Activated naive CD4-positive, alpha-beta T cell treated with anti-CD3 and anti-CD28 coated beads, Interleukin-2, amount 50 U/mL, for 72 hours (primary cell): ENCODE measurements at places on chromosomes 1 and 21.

GRCh38 chr1:234608911-234609690, 877 bp downstream of the IRF2BP2 start:
- DNase-seq, result peak; percentile 66

DNA sequence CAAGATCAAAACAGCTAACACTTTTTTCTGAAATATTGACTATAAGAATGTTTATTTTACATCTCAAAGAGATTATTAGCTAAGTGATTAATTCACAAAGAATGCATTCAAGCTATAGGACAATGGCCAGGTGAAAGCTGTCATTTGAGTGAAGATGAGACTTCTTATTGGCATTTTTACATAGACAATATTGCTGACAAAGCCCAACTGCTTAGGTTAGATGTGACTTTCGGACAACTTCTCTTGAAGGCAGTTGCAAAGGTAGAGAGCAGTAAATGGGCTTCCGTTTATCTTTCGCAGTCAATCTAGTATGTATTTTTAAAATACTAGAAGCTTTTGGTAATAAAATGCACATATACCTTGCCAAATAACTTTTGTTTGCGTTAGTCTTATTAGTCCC, 1041.3 kb downstream of the AMY1C start:
- DNase-seq, result no peak

DNA sequence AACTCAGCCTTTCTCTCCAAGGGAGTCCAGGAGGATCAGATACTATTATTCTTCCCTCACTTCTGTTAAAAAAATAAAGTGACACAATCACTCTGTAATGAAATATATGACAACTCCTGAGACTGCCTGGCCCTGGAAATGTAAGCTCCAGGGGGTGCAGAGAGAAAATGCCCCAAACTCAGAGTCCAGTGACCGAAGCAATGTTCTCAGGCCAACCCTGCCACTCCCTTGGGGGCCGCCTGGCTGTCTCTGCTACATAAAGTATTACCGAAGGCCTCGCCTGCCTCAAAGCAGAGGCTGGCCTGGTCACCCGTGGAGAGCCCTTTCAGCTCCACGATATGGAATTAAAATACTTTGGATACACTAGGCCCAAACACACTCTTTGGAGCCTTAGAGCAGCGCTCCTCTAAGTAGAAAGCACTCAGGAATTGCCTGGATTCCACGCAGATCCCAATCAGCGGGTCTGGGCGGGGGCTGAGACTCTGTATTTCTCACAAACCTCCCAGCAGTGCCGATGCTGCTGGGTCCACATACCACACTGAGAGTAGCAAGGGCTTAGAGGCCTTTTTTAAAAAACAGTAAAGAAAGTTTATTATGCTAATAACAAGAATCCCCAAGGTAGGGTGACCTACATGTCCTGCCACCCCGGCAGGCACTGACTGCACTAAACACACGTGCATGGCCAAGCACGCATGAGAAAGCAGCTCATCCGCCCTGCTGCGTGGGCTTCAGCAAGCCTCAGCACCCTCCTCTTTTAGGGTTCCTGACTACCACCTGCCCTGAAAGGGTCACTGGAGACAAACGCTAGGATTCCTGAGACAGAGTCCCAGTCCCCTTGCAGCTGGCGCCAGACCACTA, 31.1 kb downstream of the TMCO4 start:
- DNase-seq, result no peak

GRCh38 chr1:234584926-234585325, 25.1 kb downstream of the IRF2BP2 start:
- no peak for DNase-seq

- no peak for DNase-seq
Measured at GRCh38 chr1:203271962-203272632, 33.2 kb upstream of the BTG2 start.

DNA sequence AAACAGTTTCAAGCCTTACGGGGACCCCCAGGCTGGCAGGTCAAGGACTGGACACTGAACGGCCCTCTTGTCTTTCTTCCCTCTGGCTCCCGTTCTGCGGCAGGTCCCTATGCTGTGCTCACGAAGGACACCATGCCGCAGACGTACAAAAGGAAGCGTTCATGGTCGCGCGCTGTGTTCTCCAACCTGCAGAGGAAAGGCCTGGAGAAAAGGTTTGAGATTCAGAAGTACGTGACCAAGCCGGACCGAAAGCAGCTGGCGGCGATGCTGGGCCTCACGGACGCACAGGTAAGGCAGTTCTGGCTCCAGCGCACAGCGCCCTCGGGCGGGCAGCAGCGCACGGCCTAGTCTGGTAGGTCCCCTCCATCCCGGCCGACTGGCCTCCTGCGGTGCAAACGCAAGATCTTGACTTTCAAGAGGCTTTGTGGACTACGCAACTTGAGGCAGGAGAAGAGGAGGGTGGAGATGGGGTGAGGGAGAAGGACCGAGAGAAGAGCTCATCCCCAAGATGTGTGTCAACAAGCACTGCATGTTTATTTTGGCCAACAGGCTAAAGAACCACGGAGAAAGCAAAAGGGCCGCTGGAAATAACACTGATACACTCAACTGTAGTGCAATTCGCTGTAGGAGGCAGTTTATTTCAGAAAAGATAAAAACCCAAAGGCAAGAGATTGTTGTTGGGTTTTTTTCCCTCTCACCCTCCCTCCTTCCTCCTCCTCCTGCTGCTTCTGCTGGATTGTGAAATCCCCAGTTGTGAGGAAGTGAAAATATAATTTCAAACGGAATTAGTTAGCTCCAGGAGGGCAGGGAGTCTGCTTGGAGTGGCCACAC, 3.0 kb downstream of the HLX start:
- no peak for DNase-seq

- DNase-seq, result no peak
Measured at GRCh38 chr1:39269791-39270342, 65.4 kb downstream of the MACF1 start.

GRCh38 chr1:119225265-119225664, 84.8 kb upstream of the WARS2 start:
- no peak for DNase-seq

DNA sequence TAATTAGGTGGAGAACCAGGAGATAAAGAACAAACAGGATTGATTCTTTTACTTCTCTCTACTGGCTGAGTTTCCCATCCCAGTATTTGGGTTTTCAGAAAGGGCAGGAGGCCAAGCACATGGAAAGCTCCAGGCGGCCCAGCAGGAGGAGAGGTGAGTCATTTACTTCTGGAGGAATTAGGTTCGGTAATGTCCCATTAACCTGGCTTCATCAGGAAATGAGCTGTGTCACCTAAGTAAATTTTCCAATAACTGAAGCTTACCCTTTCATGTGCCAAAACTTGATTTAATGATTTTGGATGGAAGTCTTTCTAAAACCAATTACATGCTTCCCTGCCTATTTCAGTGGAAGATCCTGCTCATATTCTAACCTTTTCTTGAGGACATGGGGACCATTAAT, 257.6 kb upstream of the USP24 start:
- DNase-seq, result no peak

DNA sequence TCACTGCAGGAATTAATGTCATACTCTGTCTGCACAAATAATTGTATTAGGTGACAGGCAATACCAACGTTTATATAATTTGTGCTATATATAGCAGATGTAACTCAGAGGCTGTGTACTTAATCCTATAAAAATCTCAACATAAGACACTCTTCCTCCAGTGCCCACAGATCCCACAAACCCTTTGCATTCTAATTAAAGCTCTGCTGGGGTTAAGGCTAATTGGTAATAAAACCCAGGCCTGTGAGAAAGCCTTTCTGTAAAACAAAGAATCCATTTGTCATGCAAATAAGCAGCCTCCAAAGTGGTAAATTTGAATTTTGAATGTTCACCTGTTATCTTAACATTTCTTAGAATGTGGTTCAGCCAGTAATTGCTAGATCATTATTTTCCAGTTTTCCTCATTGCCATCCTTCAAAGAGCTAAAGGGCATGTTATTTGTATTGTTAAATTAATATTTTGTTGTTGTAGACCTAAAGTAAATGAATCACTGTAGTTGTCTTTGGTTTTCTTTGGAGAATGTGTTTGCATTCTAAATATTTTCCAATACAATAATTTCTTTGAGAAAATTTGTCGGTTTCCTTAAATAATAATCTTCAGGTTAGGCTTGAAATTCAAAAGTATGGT, 46.3 kb upstream of the PRDX6 start:
- DNase-seq, result no peak

DNA sequence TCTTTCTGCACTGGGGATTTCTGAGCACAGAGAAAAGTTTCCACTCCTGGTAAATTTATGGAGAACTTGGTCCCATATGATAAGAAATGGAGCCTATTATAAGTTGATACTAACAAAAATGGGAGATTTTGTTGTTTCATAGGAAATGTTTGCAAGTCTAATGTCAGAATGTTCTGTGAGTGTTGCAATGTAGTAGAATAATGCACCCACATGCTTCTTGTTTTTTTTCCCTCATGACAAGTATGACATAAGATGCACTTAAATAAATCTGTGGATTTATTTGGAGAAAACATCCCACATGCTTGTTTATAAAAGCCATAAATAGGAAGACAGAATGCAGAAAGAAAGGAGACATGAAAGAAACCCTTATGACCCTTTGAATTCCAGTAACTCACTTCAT, 50.8 kb upstream of the KCNJ6 start:
- DNase-seq, result no peak

DNA sequence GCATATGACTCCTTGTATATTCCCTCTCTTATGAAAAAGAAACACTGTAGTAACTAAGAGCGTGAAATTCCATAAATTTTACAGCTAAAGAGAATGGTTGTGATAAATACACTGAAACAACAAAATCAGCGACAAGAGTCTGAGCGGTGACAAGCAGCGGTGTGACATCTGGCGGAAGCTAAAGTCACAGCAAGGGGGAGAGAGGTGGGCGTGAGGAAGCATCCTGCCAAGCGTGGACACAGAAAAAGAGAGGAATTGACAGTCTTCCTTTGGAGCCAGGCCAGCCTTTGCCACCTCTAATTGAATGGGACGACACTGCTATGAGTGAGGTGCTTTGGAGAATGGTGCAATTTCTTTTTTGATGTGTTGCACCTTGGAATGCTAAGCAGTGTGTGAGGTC, 25.9 kb downstream of the PSMB2 start:
- no peak for DNase-seq

DNA sequence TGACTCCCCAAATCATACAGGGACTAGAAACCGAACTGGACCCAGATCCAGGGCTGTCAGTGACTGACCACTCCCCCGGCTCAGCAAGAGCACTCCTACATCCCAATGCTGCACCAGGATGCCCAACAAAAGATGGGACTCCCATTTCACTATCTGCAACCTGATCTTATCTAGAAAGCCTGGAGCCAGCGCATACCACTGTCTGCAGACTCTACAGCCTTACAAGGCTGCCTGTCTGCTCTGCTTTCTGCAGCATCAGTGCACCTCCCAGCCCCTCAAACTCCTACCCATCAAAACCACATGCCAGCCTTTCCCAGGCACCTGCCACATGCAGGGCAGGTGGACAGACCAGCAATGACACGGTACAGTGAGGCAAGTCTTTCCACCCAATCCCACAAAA, 52.2 kb downstream of the SSBP3 start:
- DNase-seq, result no peak

- no peak for DNase-seq
Measured at GRCh38 chr21:15409031-15409430, 320.8 kb upstream of the USP25 start.
